Muscle of back (tissue), 13 donors: ENCODE measurements at places on chromosomes 13 and 19.

DNA sequence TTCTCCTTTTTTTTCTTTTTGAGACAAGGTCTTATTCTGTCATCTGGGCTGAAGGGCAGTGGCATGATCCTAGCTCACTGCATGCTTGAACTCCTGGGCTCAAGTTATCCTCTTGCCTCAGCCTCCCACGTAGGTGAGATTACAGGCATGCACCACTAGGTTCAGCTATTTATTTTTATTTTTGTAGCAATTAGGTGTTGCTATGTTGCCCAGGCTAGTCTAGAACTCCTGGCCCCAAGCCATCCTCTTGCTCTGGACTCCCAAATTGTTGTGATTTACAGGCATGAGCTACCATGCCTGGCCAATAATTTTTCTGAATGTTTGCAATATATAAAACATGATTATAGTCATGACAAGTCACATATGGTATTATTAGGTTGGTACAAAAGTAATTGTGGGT, 161.1 kb upstream of the ATXN8OS start:
- DNase-seq, result no peak

- DNase-seq, result peak; percentile 42
Measured at GRCh38 chr19:16627193-16627927, 644 bp downstream of the MED26 start.

GRCh38 chr13:40082639-40083038, 427.2 kb downstream of the COG6 start:
- DNase-seq, result no peak

DNA sequence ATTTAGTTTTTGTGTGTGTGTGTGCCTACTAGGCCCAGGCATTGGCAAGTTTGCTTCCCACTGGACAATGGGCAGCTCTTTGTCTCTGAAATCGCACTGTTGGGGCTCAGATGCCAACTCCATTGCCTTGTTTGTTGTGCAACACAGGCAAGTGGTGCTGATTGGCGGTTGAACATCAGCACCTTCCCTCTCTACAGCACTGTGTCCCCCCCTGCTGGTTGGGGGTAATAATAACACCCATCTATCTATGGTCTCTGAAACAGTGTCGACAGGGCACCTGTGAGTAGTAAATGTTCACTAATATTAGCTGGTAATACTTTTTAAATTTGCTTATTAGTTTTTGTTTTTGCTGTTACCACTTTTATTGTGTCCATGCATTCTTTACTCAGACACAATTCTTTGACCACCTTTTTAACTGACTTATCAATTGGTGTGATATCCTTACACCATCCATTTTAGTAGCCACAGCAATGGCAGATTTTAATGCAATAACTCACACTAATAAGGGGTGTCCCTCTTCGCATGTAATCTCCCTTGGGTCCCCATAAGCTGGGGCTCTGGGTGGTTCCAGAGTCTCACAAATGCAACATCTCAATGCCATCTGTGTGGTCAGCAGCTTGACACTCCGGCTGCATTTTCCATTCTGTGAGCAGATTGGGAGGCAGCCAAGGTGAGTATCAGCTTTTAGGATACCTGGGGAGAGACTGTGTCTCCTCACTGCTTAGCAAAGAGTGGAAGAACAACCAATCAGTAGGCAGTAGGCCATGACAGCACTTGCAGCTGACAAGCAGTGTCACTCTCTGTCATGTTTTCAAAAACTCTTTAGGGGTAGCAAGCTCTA, 47.7 kb upstream of the UQCRFS1 start:
- DNase-seq, result no peak

DNA sequence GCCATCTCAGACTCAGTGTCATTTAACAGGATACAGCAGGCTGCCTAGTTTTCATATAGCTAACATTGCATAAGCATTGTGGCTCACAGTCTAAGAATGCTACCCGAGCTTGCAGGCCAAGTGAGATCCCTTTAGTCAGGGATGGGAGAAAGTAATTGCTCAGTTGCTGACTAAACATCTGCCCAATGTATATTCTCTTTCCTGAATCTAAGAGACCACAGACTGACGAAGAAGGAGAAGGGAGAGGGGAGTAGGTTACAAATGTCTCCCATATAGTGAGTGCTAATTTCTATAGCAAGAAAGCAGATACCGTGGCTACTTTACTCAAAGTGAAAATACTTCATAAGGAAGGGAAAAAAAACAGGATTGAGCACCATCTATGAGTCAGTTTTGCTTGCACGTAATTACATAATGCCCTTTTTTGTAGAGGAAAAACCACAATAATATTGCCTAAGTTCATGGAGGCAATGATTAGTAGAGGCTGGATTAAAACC, 453.9 kb downstream of the COG6 start:
- DNase-seq, result peak; percentile 84

DNA sequence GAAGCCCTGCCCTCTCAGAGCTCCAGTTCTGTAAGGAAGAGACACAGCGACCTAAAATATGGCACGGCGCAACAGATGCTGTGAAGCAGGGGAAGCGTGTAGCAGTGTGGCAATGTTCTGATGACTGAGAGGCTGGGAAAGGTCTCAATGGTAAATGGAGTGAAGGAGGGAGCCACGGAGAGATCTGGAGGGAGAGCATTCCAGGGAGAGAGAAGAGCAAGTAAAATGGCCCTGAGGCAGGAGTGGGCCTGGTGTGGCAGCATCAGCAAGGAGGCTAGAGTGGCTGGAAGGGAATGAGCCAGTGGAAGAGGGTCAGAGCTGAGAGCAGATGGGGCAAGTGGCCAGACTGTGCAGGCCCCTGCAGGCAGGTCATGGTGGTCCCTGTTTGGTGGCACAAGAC, 16.4 kb downstream of the RCN3 start:
- DNase-seq, result no peak

- DNase-seq, result no peak
Measured at GRCh38 chr19:56091751-56092546, 29.1 kb downstream of the ZNF787 start.

DNA sequence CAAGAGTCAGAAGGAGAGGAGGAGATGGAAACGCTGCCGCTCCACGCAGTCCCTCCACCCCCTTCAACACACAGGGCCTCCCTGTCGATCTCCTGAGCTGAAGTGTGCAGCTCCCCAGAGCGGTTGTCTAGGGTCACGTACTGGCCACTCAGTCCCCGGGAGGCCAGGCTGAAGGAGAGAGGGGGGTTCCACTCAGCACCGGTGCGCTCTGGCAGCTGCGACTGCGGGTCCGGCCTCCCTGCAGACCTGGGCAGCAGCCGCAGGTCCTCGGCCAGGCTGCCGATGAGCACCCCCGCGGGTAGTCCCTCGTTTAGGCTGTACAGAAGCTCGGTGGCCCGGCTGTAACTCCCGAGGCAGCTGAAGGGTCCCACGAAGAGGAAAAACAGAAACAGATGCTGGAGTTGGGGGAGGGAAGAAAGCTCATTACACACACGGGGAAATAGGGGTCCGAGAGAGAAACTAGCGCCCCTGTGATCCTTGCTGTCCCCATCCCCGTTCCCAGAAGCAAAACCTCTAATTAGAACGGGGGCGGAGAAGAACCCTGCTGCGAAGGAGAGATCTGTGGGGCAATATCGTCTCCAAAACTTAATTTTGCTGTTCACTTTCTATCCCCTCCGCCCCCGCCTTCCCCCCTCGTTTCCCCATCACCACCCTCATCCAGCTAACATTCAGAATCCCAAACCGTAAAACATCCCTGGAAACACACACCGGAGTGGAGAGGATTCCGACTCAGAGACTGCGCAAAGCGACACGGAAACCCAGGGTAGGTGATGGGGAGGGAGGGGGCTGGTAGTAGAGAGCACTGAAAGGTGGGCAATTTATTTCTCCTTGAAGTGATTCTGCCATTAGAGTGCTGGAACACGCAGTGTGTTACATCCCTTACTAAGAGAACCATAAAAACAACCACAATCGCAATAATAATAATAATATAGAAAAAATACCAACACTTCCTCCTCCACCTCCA, 1.8 kb downstream of the PCDH20 start:
- peak; percentile 41 for DNase-seq

- DNase-seq, result no peak
Measured at GRCh38 chr13:33228648-33229445, 56.7 kb downstream of the STARD13 start.

GRCh38 chr13:51331354-51331861, 8.1 kb upstream of the SERPINE3 start:
- no peak for DNase-seq

DNA sequence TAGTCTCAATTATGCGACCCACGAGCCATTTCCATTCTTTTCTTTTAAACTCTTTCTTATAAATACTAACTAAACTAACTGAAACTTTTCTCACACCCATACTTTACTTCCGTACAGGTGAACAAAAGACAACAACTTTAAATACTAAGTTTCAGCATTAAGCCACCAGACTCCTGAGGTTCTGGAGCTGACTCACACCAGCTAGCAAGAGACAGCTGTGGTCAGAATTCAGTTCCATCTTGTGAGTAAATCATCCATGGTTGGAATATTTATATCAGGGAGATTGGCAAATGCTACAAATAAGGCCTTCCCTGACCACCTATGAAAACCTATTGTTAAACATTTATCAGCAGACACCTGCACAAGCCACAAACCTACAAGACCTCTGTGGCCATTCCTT, 897.0 kb downstream of the EFNB2 start:
- no peak for DNase-seq
